Occipital lobe (tissue), 3 donors: ENCODE measurements at places on chromosomes 2 and 18. TPM values are rescaled to one million over a fixed set of nuclear protein-coding genes. Genes with fewer than 3 reads are reported as not detected.

DNA sequence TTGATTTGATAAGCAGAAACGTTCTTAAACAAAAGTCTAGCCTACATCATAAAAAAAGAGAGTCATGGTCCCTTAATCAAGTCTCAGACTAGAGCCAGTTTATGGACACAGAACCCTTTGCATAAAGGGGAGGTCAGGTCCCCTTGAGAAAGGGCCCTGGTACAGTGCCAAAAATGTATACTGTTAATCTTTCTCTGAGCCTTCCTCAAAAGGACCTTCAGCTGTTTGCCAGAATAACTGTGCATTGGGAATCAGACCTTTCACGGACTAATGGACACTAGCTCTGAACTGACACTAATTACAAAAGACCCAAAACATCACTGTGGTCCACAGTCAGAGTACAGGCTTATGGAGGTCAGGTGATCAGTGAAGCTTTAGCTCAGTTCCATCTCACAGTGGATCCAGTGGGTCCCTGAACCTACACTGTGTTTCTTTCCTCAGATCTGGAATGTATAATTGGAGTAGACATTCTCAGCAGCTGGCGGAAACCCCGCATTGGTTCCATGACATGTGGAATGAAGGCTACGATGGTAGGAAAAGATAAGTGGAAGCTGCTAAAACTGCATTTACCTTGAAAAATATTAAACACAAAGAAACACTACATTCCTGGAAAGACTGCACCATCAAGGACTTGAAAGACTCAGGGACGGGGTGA, 151.4 kb downstream of the TMEFF2 start:
- no peak for DNase-seq

DNA sequence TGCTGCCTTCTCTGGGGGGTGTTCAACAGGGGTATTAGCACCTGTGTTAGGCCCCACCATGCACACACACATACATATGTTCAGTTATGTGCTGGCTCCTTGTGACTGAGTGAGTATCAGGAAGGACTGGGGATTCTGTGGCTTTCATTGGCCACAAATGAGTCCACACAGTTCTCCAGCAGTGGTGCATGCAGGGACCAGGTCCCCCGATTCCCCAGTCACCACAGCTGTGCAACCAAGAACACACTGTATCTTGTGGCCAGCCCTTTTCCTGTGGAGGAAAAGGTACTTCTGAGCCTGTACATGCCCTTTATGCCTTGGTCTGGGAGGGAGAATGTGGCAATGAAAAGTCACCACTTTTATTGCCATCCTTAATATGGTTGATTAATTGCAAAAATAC, 74.9 kb upstream of the KLF7 start:
- DNase-seq, result no peak

The FAM237A gene
- total RNA-seq, result not detected

- no peak for DNase-seq
Observed at GRCh38 chr2:217065012-217065290, 205.1 kb upstream of the TNP1 start.

DNA sequence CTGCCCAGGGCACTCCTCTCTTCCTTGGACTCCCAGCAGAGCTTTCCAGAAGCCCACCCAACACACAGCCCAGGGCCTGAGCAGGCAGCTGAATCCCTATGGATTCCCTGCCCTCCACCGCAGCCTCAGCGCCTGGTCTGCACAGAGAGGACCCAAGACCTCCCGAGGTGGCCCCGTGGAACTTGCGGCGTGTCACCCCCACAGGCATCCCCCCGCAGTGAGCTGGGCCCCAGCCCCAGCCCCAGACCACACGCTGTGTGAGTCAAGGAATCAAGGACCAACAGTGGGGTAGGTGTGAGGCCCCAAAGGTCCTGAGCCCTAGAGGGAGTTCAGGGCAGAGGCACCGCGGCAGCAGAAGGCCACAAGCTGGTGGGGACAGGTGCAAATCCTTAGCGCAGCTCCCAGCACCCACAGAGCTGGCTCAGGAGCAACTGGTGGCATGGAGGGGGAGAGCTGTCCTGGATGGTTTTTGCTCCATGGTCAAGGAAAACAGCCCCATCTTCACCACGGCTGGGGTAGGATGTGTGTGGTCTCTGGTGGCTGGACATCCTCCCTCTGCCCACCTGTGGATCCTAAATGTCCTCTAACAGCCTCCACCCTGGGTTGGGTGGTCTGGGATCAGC, 8.5 kb downstream of the HS6ST1 start:
- DNase-seq, result no peak

- DNase-seq, result no peak
Observed at GRCh38 chr2:40448476-40449079, 3.3 kb downstream of the SLC8A1 start.

DNA sequence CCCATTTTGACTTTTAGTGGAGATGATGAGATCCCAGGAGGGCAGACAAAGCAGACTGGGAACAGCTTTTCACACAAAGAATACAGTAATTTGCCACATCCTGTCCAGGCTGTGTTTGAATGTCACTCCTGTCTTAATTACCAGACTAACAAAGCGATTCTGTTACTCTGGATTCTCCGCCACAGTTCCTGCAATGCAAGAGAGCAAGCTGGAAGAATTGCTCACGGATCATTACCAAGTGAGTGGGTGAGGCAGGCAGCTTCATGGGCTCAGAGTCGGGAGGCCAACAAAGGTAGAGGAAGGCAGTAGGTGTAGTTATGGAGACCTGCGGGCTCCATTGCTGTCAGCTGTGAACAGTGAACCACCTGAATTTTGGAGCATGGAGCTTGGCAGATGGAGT, 250.5 kb upstream of the ATP5MC3 start:
- DNase-seq, result no peak

- no peak for DNase-seq
Observed at GRCh38 chr2:23745068-23745725, 181.7 kb downstream of the ATAD2B start.

The PSTPIP2 gene
- total RNA-seq, result 1.6 TPM

The COL4A3 gene
- total RNA-seq, result 0.16 TPM

The CYP1B1 gene
- 7.8 TPM for total RNA-seq

GRCh38 chr2:231370429-231370748, 25.1 kb upstream of the B3GNT7 start:
- no peak for DNase-seq

DNA sequence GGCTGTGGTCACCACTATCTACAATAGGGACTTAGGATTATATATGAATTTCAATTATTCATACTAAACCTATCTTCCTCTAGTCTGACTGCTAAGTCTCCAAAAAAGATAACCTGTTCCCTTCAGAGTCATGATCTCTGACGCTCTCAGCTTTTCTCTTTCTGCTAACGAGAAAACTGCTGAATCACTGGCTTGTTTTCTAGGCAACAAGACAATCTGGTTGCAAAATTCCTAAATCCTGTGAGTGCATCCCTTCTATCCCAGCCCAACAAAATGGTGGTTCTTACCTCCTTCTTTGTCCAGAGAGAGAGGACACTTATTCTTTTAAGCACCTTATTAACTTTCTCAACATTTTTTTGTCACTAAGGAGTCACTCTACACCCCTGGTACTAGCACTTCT, 312.3 kb upstream of the PKDCC start:
- no peak for DNase-seq

GRCh38 chr2:184413671-184414229, 184.6 kb upstream of the ZNF804A start:
- no peak for DNase-seq

- no peak for DNase-seq
Observed at GRCh38 chr2:169928463-169928864, 101.2 kb downstream of the UBR3 start.

- peak; percentile 59 for DNase-seq
Observed at GRCh38 chr2:100262555-100263320, 59.6 kb downstream of the LONRF2 start.

The USP14 gene
- total RNA-seq, result 29.5 TPM

DNA sequence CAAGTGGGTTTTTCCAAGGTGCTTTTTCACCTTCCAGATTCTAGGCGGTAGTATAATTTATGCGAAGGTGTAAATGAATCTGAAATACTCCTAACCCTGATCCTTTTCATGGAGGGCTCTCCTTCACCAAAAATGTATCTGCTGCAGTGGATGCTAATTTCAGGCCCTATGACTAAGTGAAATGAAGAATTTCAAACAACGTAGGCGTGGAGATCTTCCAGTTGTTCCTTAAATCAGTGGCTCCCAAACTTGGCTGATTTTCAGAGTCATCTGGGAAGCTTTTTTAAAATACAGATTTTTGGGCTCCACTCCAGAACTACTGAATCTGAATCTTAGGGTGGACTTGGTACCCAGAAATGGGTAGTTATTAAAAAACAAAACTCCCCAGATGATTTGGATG, 5.5 kb downstream of the GCKR start:
- no peak for DNase-seq

DNA sequence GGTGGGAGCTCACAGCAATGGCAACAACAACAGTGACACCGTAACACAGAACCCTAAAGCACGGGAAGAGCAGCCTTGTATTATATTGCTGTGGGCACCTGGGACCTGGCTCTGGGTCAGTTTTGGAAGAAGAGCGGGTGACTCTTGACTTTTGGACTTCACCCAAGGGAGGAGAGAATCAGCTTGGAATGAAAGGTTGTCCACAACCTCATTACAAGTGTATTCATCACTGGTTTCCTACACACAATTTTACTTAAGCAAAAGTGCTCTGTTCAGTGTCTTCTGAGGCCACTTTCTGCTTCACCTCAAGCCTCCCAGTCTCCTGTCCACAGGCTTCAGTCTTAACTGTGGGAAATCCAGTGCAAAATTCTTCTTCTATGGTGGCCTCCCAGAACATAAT, 263.8 kb downstream of the KCNE4 start:
- DNase-seq, result no peak

The CHRND gene
- not detected for total RNA-seq

The TEKT4 gene
- total RNA-seq, result 0.31 TPM

DNA sequence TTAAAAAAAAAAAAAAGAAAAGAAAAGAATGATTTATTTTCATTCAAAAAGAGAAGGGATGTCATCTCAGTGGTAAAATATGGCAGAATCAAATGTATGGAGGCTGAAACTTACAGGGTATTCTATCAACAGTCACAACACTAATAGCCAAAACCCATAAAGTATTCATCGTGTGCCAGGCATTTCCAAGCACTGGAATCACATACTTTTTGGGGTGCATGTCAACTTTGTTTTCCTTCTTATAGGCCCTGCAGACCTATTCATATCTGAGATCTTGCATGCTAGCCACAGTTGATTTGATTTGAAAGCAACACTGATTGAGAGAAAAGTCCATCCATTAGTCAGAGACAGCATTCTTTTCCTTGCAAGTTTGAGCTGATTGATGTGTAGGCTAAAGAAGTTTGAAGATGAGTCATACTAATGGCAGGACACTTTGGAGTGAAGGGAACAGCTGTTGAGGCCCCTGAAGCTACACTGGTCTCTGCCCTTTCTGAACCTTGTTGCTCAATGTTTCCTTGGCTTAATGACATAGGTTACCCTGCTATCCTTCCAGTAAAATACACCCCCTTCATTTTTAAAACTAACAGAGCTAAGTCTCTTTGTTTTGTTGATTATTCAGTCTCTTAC, 22.0 kb downstream of the KATNAL2 start:
- no peak for DNase-seq

- no peak for DNase-seq
Observed at GRCh38 chr18:46456691-46457090, 200.3 kb downstream of the LOXHD1 start.

- no peak for DNase-seq
Observed at GRCh38 chr2:117948615-117949014, 65.3 kb downstream of the CCDC93 start.

The MDH1B gene
- 2.5 TPM for total RNA-seq

DNA sequence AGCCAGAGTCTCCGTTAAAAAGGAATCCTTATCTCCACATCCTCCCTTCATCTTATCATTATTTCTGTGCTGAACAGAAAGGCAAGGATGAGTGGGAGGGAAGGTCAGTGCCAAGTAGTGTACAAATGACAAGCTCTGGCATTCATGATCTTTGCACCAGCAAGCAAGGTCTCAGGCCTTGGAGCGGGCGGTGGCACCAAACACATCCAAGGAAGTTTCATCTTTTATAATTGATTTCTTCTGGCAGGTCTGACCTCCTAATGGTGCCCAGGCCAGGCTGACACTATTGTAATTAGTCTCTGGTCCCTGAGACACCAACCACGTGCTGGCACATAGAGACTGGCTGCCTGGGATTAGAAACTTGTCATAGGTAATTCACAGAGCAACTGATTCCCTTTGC, 336.6 kb downstream of the EN1 start:
- DNase-seq, result no peak

The TRABD2A gene
- 1.1 TPM for total RNA-seq

DNA sequence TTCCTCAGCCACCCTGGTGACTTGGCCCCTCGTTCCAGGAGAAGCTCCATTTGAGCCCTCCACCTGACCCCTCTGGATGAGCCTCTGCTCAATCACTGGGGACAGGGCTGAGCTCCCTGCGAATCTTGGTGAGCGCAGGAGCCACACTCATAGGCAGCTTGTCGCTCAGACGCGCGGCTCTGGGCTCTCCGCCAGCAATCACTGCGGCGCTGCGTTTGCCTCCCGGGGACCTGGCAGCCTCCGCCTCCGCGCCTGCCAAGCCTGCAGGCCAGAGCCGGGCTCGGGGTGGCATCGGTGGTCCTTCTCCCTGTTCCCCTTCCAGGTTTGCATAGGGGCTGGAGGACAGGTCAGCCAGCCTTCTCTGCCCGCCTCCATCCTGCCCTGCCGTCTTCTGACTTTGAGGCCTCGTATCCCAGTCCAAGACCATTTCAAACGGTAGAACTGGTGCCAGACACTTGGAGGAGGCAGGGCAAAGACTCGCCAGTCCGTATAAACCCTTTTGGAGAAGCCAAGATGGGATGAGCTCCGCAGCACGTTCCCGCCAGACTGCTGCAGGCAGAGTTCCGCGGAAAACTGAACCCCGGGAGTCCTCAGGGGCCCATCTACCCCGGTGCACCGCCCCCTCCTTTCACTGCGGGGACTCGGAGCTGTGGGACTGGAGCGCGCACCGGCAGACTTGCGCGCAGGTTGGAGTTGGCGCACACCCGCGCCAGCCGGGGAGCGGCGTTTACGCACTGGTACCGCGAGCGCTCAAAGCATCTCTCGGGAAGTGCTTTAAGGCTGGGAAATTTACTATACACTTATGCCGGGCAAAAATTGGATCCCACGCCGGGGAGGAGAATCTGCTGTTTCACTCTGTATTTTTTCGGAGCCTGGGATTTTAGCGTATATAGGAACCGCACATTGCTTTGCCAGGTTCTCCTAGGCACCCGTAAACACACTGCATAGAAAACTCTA, 1.1 kb upstream of the TACR1 start:
- peak; percentile 33 for DNase-seq

GRCh38 chr2:132366421-132367180, 50.0 kb upstream of the GPR39 start:
- no peak for DNase-seq

The LBH gene
- 45.9 TPM for total RNA-seq

DNA sequence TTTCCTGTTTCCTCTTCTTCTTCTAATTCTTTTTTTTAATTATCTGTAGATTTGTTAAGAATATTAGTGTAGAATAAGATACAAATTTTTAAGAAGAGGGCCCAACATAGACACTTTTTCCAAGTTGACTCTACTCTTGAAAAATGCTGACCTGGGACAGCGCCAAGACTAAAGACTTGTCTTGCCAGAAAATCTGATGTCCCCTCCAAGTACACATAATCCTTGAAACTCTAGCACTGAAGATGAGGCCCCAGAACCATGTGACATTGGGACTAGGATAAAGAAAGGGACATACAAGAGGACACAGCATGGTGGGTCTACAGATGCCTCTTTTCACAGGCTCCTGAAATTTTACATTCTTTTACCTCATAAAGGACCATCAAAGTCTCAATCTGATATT, 271.6 kb upstream of the SESTD1 start:
- no peak for DNase-seq

The SUPT7L gene
- 26.0 TPM for total RNA-seq
